ENCODE measurements at places on chromosomes 7 and 10.

DNA sequence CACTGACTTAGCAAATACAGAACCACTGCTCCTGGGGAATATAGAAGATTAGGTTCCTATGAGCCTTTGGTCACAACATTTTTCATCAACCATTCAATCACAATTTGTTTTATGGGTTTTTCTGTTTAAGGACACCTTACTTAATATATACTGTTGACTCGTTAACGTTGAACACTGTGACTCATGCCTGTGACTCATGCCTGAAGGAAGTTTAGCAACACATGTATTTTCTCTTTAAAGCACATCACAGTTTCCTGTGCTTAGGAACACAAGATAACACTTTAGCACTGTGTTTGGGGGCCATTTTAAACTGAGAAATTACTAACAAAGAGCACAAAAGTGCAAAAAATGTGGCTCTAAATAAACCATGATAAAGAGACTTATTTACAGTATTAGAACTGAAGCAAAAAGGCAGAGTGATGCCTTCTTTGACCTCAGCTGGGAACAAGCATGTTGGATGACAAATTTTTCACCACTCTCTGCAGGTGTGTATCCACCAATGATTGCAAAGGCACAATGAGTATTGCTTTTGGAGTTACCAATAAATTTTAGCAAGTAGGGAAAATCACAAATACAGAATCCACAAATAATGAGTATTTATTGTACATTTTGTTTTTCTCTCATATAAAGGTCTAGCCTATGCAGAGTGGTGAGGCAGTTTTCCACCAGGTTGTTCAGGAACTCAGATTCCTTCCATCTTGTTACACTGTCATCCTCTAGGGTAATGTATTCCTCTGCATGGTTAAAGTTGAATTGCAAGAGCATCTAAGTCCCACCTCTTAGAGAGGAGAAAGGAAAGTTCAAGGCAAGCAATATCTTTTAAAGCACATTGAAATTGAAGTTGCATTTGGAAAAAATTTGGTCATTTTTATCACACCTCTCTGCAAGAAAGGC, 7.3 kb downstream of the FGFBP3 start:
- peak; percentile 4 for DNase-seq

GRCh38 chr7:157622408-157623205, 285.8 kb downstream of the DNAJB6 start:
- DNase-seq = no peak

DNA sequence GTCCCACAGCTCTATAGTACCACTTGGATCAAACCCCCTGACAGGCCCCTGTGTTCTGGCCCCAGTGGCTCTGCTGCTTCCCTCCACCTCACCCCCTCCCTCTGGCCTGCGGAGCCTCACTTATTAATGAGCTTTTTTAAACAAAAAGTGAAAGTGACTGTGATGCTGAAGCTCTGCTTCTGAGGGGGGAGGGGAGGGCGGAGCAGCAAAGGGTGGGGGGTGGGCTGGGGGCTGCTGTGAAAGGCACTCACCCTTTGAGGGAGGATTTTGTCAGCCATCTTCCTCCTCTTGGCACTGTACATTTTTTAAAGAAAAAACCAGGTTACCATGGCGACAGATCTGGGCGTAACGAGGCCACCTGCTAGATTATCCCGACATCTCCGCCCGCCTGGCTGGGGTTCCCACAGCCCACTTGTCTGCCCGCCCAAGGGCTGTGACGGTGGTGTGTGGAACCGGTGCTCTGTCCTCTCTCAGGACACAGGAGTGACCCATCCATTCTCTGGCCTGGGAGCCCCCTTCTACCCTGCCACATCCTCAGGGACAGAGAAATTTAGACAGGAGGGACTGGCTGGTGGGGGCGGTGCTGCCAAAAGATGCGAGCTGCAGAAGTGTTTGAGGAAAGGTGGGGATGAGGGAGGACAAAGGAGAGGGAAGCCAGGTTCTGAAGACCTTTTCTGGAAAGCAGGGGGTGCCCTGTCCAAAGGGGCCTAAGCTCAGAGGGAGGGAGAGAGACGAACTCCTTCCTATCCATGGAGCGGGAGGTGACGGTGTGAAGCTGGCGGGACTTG, 4.9 kb downstream of the SMARCD3 start:
- DNase-seq = no peak

DNA sequence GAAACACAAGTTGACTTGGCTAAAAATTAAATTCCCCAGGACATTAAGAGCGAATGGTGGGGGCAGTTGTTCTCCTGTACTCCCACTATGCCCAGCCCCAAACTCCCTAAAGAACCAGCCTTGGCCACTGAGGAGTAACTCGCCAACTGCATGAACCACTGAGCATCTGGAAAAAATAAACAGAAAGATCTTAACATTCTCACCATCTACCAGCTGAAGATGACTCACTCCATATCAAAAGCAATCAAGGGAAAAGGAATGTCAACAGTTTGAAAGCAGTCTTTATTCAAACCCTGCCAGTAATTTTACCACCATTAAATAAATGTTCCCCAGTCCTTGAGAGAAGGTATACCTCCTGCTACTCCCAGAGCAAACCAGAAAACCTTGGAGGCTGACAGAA, 45.4 kb downstream of the CTTNBP2 start:
- DNase-seq = no peak

GRCh38 chr7:43750016-43750887, 8.2 kb upstream of the BLVRA start:
- DNase-seq = no peak

DNA sequence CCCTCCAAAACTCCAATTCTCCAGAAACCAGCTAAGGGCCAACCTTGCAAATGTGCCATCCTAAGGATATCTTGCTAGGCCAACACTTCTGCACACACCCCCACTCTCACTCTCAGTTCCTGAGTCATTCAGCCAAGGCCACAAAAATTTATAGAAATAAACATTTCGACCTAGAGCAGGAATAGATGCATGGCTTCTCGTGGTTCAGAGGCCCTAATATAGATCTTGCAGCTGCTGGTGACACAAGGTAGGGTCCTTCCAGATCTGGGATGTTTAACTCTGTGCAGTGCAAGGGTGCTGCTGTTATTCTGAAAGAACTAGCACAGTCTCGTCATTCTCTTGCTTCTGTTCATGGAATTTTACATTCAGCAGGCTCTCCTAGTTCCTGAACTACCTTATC, 369.3 kb downstream of the CALN1 start:
- no peak for DNase-seq

GRCh38 chr10:48285710-48286109, 11.2 kb upstream of the FRMPD2 start:
- DNase-seq = no peak

- no peak for DNase-seq
Observed at GRCh38 chr7:1694611-1695511, 24.8 kb downstream of the ELFN1 start.

DNA sequence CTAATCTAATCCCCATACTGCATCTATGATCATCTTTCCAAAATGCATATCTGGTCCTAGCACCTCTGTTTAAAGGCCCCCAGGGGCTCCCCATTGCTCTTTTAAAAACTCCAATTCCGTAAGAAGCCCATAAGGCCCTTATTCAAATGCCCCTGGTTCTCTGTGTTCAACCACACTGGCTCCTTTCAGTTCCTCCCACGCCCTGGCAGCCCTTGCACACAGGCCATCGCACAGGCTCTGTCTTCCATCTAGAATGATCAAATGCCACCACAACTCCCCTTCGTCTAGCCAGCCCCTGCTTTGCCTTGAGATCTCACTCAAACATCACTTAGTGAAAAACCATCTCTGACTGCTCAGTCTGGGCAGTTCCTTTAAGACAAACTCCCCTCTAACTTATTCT, 112.9 kb upstream of the LYZL2 start:
- no peak for DNase-seq

- no peak for DNase-seq
Observed at GRCh38 chr7:157470701-157471131, 133.9 kb downstream of the DNAJB6 start.

- peak; percentile 45 for DNase-seq
Observed at GRCh38 chr7:1532456-1533254, 2.2 kb downstream of the MAFK start.

DNA sequence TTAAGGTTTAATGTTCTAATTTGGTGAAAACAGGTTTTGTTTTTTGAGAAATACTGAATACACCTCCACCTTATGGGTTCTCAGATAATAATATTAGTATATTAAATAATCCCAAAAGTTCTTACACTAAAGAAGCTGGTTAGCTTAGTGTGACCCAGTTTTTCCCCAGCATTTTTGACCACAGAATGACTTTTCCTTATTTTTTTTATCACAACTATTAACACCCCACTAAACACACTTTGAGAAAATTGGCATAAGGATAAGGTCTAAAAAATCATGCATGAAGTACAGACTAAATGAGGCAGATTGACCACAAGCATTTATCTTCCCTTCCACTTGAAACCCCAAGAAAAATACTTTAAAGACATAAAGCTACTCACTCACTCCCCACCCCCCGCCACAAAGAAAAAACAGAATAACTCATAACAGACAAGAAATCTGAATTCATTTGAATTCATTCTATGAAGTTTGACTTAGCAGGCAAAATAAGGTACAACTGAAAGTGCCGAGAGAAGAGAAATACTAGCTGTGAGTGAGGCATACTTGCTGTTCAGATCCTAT, 49.7 kb upstream of the WNT16 start:
- DNase-seq = no peak

DNA sequence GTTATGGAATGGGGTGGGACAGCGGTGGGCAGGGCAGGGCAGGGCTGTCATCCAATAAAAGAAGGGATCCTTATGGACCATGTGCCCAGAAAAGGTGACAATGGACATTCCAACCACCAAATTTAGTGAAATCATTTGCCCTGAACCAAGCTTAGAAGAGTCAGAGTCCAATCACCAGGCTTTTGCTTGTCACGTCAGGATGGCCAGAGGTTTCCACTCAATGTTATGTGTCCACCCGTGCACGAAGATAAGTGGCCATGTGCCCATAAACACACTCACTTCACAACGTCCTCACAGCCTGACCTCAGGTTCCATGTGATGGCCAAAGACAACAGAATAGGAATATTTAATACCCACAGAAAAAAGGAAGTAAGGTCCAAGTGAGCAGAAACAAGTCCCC, 36.6 kb upstream of the PLPP4 start:
- DNase-seq = no peak

- DNase-seq = no peak
Observed at GRCh38 chr7:77995717-77996116, 197.1 kb downstream of the PHTF2 start.

DNA sequence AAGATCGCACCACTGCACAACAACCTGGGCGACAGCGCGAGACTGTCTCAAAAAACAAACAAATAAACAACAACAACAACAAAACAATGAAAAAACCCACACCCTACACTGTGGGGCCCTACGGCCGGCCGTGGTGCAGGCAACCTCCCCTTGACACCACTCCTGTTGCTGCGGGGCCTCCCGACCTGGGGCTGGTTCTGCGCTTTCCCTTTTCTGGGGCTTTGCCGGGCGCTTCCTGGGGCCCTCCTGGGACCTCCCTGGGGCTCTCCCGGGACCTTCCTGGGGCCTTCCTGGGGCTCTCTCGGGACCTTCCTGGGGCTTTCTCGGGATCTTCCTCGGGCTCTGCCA, 46.6 kb downstream of the INSIG1 start:
- DNase-seq = no peak

DNA sequence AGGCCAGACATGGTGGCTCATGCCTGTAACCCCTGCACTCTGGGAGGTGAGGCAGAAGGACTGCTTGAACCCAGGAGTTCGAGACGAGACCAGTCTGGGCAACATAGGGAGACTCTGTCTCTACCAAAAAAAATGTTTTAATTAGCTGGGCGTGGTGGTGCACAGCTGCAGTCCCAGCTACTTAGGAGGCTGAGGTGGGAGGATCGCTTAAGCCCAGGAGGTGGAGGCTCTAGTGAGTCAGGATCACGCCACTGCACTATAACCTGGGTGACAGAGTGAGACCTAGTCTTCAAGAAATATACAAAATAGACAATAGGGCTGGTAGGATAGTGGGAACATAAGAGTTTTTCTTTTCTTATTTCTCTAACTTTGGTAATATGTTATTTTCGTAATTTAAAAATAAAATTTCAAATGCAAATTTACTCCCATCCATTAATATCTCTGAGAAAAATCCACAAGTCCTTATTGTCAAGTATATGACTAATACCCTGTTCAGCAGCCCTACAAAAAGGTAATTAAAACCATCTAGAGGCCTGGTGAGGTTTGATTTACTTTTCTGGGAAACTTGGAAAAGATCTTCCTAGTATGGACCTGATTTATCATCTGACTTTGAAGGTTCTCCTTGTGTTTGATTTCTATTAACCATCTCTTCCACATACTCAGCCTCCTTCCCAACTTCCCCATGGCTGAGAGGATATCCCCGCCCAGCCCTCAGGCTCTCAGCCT, 50.0 kb downstream of the CREB3L2 start:
- no peak for DNase-seq

GRCh38 chr10:110725801-110726630, 81.9 kb downstream of the RBM20 start:
- no peak for DNase-seq

GRCh38 chr10:77602913-77603533, 34.6 kb downstream of the KCNMA1 start:
- no peak for DNase-seq

DNA sequence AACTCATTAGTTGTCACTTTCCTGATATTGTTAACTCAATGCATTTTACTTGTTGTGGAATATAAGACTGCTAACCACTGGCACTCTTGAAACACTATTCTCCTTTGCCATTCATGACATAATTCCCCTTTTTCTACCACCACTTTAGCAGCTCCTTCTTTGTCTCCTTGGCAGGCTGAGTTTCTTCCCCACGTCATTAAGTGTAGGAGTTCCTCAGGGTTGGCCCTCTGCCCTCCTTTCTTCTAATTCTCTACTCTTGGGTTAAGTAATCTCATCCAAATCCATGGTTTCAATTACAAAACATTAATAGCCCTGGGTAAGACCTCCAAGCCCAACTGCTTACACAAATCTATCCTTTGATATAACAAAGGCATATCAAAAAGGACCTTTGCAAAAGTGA, 175.1 kb downstream of the HGF start:
- DNase-seq = no peak
